Fibroblast of gingiva (primary cell): ENCODE measurements at places on chromosomes 1 and 21.
A peak's percentile ranks its signal among the peaks of the same experiment; 100 is the strongest.

GRCh38 chr1:240309769-240310168, 218.1 kb downstream of the FMN2 start:
- no peak for DNase-seq

GRCh38 chr1:229025576-229025975, 245.3 kb upstream of the RAB4A start:
- DNase-seq: no peak

GRCh38 chr1:201153474-201154388, 543 bp downstream of the TMEM9 start:
- DNase-seq: no peak

- peak; percentile 19 for DNase-seq
Observed at GRCh38 chr1:243343970-243344937, 88.4 kb downstream of the SDCCAG8 start.

- no peak for DNase-seq
Observed at GRCh38 chr21:23016617-23017016, 2018.4 kb downstream of the NCAM2 start.

DNA sequence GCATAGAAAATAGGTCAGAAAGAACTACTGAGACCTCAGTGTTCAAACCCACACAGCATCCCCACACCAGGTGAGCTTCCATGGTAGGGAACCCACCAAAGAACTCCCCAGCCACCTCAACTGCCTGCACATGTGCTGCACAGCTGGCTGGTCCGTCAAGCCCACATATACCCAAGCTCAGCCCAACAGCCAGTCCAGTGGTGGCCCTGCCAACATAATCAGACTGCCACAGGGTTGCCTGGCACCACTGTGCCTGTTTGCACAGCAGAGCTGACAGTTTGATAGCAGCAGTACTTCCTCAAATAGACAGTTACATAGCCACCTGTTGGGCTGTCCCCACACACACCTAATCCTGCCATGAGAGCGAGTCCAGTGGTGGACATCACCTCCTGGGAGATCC, 283.3 kb upstream of the PRMT6 start:
- DNase-seq: no peak

- DNase-seq: no peak
Observed at GRCh38 chr1:2952371-2952770, 68.9 kb upstream of the ACTRT2 start.

DNA sequence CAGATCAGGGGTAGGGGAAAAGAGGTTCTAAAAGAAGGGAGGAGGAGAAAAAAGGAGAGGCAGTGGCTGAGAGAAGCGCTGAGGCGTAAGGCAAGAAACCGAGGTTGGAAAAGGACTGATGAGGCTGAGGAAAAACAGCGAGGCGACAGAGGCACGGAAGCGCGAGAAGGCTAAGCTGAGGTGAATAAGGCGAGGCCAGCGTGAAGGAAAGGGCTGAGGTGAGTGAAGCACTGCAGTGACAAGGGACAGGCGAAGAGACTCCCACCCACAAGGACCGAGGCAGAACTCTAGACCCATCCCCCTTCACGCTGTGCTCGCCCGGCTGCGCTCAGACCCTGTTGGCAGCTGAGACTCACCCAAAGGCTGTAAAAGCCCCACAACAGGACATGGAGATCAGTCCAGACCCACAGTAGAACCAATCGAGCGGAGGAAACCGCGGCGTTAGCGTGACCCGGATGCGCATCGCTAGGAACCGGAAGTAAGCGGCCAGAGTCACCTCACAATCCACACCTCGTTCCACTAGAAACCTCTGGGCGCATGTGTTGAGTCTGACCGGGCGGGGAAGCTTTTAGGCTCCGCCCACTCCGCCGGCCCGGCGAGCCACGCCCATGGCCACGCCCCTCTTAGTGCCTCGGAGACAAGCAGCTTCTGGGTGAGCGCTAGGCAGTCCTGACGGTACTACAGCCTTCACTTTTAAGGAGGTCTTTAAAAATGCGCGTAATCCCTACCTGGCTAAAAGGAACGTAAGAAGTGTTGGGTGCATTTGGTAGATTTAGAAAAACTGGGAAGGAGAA, at the start of gene EYA3:
Gene EYA3, minus strand, starts transcription at position 443 of the 794 bp plus-strand sequence. CDS start 30,584 bp downstream, outside the sequence.
- peak; percentile 96 for DNase-seq

DNA sequence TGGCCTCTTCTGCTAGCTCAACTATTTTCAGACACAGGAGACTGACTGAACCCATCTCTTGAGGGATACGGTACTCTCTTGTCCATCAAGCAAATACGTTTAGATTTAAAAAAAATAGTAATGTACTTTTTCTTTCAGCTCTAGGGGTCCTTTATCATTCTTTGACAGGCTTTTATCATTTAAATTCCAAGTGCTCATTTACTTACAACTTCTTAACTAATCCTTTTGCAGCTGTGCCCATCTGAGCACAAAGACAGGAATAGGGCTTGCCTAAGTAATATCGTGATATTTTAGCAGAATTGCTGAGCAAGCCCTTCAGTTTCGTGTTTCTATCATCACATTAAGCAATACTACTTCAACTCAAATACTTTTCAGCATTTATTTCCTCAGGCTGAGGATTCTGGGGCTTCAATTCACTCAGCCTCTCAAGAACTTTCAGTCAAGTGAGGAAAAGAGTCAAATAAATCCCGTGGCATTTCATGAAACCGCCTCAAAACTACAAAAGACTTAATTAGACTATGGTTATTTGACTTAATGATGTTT, 317.6 kb downstream of the BACH1 start:
- peak; percentile 6 for DNase-seq

DNA sequence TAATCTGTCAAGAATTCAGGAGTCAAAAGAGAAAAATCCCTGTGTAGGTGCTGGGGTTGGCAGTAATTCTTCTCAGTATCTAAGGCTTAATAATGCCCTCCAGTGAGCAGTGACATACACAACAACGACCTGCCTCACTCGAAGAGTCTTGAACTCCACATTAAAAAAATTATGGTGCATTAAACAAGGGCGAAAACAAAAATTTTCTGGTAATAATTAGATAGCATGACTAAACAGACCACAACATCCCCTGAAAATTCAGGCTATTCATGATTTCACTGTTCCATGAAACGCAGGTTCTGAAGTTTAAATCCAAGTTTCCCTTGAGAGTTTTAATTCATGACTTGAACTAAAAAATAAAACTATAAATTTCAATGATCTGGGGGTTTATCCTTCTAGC, 5.1 kb downstream of the SRSF4 start:
- peak; percentile 27 for DNase-seq

- DNase-seq: no peak
Observed at GRCh38 chr1:2811533-2811918, 10.0 kb upstream of the TTC34 start.

GRCh38 chr21:39631842-39632562, 19.3 kb downstream of the B3GALT5 start:
- DNase-seq: no peak

DNA sequence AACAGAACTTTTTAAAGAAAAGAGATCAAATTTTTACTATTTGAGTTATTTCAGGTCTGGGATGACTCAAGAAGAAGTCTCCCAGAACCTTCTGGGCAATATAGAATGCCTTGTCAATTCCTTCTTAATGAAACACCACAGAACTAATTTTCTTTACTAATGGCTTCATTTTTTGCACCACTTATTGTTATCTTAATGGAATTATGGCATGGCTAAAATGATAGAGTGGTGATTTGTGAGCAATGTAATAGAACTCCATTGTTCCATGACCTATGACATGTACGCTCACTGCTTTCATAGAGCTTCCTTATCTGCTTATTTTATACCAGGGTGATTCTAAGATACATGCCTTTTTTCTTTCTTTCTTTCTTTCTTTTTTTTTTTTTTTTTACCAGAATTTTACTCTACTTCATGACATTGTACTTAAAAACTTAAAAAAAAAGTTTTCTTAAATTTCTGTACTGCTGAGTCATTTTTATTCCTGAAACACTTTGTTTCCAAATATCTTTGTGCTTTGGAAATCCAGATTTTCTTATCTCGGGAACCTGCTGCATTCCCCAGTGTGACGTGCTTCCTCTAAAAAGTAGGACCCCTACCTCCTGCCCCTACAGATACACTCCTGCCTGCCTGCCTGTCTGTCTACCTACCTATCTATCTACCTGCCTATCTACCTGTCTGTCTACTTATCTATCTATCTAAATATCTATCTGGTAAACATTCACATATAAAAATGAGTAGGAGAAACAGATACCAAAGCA, 284.9 kb downstream of the PBX1 start:
- no peak for DNase-seq

- peak; percentile 48 for DNase-seq
Observed at GRCh38 chr1:221045842-221046831, 166.9 kb downstream of the HLX start.

- peak; percentile 19 for DNase-seq
Observed at GRCh38 chr1:151060007-151060656, at the start of gene MLLT11. Gene MLLT11 (plus strand): TSS chr1:151060397. CDS start chr1:151067225, 6,828 bp downstream.

- DNase-seq: no peak
Observed at GRCh38 chr21:29639366-29640079, 300.3 kb downstream of the GRIK1 start.

- no peak for DNase-seq
Observed at GRCh38 chr21:42044871-42045495, 26.1 kb upstream of the UMODL1 start.
